ENCODE measurements at places on chromosomes 5 and 9. TPM values are rescaled to one million over a fixed set of nuclear protein-coding genes. Genes with fewer than 3 reads are reported as not detected.

- DNase-seq, result no peak
Measured at GRCh38 chr9:115250621-115251032, 132.7 kb upstream of the TNC start.

- DNase-seq, result no peak
Measured at GRCh38 chr5:74541381-74541781, 99.1 kb downstream of the ENC1 start.

- no peak for DNase-seq
Measured at GRCh38 chr9:110977259-110977709, 61.0 kb downstream of the LPAR1 start.

SV2C gene
- total RNA-seq, result 5.0 TPM

SLC25A2 gene
- not detected for total RNA-seq

GRCh38 chr5:73940026-73940425 is 314.0 kb downstream of the ARHGEF28 start:
- DNase-seq, result no peak

DNA sequence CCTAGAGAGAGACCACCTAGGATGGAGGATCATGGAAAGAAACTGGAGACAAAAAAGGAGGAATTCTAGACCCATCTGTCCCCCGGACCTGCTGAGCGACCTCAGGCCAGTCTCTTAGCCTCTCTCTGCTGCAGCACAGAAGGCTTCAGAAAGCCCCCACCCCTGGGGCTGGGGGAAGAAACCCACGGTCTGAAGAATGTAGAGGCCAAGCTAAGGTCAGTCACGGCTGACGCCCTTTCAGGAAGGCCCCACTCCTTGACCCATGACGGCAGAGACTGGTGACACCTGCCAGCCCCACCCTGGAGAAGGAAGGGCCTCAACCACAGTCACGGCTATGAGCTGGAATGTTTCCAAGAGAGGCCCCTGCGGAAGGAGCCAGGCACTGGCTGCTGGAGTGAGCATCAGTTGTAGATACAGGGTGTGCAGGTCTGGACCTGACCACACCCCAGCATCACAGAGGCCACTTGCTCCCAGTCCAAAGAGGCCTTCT is 120.5 kb upstream of the BOD1 start:
- no peak for DNase-seq

BRINP1 gene
- total RNA-seq, result 70.7 TPM

- DNase-seq, result no peak
Measured at GRCh38 chr5:25858019-25858418, 1180.4 kb downstream of the CDH9 start.

DNA sequence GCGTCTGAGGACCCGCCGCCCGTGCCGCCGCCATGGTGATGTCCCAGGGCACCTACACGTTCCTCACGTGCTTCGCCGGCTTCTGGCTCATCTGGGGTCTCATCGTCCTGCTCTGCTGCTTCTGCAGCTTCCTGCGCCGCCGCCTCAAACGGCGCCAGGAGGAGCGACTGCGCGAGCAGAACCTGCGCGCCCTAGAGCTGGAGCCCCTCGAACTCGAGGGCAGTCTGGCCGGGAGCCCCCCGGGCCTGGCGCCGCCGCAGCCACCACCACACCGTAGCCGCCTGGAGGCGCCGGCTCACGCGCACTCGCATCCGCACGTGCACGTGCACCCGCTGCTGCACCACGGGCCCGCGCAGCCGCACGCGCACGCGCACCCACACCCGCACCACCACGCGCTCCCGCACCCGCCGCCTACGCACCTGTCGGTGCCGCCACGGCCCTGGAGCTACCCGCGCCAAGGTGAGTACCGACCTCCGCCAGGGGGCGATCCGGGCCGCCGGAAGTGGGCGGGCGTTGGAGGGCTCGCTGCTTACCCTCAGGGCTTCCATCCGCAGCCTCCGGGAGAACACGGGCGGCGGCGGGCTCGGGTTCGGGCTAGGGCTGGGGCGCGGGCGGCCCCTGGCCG is 8.5 kb downstream of the PRR7 start:
- peak; percentile 58 for DNase-seq

GRCh38 chr9:77175151-77175550 is 2.2 kb upstream of the VPS13A start:
- no peak for DNase-seq

GRCh38 chr5:97162045-97162444 is 19.6 kb upstream of the LIX1 start:
- DNase-seq, result peak; percentile 74

PRDM9 gene
- not detected for total RNA-seq

FOCAD gene
- 138 TPM for total RNA-seq

DNA sequence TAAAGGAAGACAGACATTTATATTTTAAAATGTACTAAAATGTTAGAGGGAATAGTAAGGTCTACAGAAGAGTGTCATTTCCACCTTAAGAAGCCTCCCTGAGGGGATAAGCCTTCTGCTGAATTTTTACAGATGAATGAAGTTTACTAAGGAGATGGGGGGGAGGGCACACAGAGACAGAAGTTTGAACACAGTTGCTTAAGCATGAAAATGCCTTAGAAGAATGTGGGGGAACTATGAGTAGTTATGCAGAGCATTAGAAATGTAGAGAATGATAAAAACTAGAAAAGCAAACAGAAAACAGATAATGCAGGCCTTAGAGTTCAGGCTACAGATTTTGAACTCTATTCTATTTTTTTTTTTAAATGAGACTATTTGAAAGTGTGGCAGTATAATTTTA is 232.2 kb upstream of the VLDLR start:
- no peak for DNase-seq

DNA sequence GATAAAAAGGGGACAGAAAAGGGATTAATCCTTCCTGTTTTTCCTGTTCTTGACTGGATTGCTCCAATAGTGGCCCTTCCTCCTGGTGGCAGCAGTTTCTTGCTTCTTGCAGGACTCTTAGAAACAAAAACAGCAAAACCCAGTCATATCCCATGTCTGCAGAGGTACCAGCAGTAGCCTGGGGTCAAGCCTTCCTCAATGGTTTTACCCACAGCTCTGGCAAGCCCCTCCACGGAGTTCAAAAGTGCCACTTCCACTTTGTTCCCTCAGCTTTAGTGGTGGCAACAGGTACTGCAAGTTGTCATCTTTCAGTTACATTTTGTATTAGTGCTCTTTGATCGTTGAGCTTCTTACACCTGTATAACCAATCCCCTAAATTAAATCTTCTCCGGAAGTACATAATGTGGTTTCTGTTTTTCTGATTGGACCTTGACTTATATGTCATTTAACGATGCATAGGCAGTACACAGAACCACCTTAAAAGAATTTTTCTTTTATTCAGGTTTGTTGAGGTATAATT is 8.7 kb upstream of the RANBP6 start:
- DNase-seq, result no peak

- DNase-seq, result no peak
Measured at GRCh38 chr5:143916451-143916850, 104.5 kb downstream of the HMHB1 start.

ACOT12 gene
- total RNA-seq, result 0.72 TPM

- no peak for DNase-seq
Measured at GRCh38 chr9:118129541-118129940, 425.3 kb downstream of the TLR4 start.

DNA sequence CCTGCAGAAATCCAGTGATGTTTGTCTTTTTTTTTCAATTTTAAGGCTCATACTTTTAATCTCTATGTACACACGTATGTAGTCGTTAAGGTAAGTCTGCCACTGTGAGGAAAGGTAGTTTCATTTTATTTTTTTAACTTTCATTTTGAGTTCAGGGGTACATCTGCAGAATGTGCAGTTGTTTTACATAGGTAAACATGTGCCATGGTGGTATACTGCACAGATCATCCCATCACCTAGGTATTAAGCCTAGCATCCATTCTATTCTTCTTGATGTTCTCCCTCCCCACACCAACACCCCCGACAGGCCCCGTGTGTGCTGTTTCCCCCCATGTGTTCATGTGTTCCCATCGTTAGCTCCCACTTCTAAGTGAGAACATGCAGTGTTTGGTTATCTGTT is 19.7 kb downstream of the MUSK start:
- no peak for DNase-seq

DNA sequence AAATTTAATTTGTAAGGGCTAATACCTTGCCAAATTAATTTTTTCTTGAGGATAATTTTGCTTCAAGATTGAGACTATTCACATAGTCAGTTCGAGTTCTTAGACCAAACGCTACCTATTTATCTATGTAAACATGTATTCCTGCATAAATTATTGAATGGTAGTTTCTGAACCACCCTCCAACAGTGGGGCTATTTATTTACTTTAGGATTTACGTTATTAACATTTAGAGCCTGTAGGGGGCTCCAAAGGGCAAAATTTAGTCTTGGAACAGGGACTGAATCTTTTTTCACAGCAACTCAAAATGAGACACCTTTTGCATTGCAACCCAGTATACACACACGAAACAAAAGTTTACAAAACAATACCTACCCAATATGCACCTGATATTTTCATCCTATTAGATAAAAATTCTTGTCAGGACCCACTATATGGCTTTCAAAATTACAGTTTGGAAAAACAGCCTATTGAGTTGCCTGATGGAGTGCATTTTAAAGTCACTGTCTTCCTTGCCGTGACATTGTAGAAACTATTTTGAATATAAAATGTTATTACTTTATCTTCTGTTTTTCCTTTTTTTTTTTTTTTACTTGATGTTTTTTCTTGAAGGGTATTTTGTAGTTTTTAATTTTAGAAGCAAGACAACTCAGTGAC is 47.1 kb upstream of the POU4F3 start:
- no peak for DNase-seq

ARID3C gene
- total RNA-seq, result 2.9 TPM

- no peak for DNase-seq
Measured at GRCh38 chr5:10788358-10788757, 27.3 kb upstream of the DAP start.

CEP120 gene
- 25.2 TPM for total RNA-seq

COL23A1 gene
- 5.3 TPM for total RNA-seq

All from dorsolateral prefrontal cortex (tissue), 122 donors.